ENCODE measurements at places on chromosomes 7 and 10.
A peak's percentile ranks its signal among the peaks of the same experiment; 100 is the strongest.

DNA sequence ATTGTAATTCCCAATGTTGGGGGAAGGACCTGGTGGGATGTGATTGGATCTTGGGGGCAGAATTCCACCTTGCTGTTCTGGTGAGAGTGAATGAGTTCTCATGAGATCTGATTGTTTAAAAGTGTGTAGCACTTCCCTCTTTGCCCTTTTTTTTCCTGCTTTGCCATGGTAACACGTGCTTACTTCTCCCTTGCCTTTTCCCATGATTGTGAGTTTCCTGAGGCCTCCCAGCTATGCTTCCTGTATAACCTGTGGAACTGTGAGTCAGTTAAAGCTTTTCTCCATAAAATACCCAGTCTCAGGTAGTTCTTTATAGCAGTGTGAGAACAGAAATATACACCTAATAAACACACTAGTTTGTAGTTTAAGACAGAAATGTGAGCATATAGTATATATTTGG, 166.8 kb upstream of the MAGI2 start:
- no peak for DNase-seq

DNA sequence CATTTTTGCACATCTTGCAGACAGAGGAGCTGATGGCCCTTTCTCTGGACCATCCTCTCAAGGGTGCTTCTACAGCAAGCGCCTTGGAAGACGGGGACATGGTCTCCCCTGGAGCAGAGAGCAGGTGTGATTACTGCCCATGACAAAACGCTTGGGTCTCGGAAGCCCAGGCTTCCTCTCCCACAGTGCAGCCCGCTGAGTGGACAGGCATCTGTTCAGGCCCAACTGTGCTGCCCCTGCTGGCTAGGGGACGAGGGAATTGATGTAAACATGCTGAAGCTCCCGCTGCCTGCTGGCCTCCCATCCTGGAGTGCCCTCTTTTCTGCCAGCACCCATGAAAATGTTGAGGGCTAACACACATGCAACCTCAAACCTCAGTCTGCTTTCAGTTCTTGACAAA, 14.3 kb downstream of the IL15RA start:
- no peak for DNase-seq

DNA sequence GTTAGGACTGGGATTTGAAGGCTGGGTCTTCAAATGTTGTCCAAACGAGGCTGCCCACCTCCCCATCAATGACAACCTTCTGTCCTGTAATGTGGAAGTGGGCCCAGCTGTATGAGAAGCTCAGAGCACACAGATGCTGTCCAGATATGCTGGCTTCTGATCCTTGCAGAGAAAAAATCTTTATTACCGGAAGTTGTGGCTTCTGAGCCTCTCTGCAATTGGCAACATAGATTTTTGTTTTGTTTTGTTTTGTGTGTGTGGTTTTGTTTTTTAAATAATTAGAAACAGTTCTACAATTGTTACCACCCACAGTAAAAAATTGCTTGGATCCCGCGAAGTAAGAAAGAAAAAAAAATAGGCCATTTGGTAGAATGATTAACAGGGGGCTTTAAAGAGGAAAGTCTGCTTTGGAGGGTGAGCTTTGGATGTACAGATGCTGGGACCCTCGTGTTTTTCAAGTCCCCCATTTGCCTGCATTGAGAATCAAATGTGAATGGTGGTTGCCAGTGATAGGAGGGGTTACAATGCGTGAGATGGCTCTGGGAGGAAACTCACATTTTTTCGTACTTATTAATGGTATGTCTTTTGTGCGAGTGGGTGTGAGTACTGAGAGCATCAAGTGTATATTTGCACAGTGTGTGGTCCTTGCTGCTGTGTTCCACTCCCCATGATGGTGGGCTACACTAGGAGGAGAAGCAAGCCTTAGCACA, 153.2 kb downstream of the TCF7L2 start:
- no peak for DNase-seq

GRCh38 chr7:25319707-25320106, 91.4 kb upstream of the NPVF start:
- DNase-seq, result no peak

GRCh38 chr10:126650161-126650560, 20.3 kb downstream of the C10orf90 start:
- no peak for DNase-seq

DNA sequence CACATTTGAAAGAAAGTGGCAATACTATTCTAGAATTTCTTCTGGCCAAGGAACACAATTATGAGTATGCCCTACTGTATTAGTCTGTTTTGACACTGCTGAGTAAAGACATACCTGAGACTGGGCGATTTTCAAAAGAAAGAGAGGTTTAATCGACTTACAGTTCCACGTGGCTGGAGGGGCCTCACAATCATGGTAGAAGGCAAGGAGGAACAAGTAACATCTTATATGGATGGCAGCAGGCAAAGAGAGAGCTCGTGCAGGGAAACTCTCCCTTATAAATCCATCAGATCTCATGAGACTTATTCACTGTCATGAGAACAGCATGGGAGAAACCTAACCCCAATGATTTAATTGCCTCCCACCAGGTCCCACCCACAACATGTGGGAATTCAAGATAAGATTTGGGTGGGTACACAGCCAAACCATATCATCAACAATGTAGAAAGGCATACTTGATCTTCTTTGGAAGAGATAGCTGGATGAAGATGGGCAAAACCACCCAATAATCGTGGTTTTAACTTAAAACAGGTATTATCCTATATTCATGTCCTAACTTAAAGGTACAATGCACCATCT, 113.9 kb downstream of the ETV1 start:
- no peak for DNase-seq

DNA sequence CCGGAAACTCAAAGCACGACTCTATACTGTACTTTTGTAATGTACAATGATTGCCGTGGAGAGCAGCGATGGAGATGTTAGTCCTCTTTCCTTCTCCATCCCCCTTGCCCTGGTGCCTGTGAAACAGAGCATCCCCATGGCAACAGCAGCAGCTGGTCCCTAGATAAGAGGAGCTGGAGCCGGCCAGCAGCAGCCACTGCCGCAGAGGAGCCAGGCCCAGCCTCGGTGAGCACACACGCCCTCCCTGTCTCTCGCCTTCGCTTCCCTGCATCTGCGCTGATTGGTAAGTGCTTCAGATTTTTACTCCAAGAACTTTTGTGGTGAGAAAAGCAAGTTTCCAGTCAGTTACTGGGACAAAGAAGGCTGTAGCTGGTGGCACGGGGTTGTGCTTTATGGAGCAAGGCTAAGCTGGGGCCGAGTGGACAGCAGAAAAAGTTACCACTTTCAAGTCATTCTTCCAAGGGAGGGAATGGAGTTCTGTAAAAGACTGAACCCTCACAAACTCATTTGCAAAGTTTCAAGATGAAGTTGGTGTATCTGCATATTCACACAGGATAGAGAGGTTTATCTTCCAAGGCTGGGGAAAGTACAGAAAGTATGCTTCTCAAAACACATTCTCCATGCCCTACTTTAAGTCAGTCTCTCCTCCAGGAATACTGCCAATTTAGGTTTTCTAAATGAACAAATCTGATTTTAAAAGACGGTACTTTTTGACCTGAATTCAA, at the start of gene PPP1R17:
Gene PPP1R17 (plus strand): TSS at position 192 of the 725 bp plus-strand sequence. CDS start 5,227 bp downstream, outside the sequence.
- DNase-seq, result peak; percentile 19
